NCI-H1048 (cell line): ENCODE measurements at places on chromosomes 5 and 9.

DNA sequence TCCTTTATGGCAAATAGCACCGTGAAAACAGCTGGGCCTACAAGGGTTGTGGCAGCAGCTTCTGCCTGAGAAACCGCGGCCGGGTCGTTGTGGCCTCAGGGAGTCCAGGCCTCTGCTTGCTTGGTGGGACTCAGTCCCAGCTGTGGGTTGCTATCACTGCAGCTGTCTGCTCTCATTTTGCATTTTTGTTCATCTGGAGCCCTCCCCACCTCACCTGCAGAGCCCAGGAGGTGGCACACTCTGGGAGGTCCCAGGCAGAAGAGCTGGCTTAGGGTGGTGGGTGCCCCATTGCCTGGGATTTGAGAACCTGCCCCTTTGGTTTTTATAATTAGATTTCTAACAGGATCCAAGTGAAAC lies 138.4 kb downstream of the GADD45G start:
- no peak for DNase-seq

- DNase-seq: no peak
Observed at GRCh38 chr5:35826554-35826953, 30.1 kb upstream of the IL7R start.

- DNase-seq: peak; percentile 28
Observed at GRCh38 chr9:95316794-95317118, 753 bp downstream of the FANCC start.

DNA sequence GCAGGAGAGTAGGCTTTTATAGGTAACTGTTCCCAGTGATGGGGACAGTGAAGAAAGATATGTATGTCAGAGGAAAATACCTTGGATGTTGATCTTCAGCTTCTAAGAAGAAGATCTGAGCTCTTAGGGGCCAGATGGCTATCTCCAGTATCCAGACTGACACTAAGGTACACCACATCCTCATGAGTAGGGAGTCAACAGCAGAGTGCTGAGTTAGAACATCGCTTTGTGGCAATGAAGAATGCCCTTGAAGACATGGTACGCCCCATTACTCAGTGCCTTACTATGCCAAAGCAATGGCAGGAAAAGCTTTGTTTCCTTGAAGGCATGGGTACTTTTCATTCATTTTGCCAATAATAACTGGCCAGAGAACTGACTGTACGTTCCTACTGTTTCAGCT lies 263.7 kb downstream of the CEMIP2 start:
- DNase-seq: no peak

DNA sequence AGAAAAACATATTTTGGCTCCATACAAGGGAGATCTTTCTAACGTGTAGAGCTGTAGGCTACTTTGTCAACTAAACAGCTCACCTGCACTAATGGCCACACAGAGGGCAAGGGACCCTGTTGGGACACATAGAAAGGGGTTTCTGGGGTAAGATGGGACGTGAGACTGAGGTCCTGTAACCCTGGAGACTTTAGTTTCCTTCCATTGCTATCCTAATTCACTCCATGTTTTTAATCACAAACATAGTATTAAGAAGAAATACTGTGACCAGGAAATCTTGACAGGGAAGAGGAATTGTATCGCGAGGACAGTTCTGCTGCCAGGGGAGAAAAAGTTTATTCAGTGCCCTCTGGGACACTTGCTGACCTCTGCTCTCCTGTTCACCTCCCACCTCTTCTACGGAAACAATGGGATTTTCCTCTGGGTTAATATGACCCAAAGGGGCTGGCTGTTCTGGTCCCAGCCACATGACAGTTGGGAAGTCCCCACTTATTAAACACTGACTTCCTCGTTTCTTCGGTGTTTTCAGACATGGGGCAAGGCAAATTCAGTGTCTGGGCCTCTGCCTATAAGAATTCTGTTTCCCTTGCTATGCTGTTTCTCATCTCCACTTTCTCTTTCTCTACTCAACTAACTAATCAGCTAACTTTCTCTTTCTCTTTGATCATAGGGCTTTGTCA lies 106.9 kb upstream of the SEMA6A start:
- DNase-seq: no peak

DNA sequence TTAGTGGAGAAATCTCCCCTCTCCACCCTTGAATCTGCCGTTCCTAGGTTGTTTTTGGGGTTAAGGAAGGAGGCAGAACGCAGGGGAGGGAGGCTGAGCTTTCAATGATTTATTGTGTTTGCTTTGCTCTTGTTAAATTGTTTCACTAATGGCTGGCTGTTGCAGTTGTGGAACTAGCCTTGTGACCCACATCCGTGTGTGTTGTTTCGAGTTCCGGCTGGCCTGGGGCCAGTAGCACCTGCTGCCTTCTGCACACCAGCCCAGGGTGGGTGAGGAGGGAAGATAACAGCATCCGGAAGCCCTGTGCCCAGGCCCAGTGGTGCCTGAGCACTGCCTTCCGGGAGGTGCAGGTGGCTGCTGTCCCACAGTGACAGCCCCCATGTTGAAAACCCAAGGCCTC lies 3.6 kb downstream of the ERGIC1 start:
- DNase-seq: no peak

DNA sequence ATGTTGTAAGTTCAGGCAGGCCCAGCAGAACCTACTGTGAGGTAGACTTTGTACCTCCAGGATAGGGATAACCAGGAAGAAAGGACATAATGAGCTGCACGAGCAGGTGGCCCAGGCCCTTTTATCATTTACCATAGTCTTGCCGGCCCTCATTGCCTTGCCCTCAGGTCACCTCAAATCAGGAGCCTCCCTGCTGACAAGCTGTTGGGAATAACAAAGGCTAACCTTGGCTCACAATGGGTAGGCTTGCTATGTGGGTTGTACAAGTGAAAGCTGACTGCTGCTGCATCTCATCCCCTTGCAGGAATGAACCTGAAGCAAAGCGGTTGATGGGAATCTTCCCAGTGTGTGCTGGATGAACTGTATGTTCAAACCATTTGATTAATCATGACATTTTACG lies 159.5 kb upstream of the ACTBL2 start:
- DNase-seq: no peak

DNA sequence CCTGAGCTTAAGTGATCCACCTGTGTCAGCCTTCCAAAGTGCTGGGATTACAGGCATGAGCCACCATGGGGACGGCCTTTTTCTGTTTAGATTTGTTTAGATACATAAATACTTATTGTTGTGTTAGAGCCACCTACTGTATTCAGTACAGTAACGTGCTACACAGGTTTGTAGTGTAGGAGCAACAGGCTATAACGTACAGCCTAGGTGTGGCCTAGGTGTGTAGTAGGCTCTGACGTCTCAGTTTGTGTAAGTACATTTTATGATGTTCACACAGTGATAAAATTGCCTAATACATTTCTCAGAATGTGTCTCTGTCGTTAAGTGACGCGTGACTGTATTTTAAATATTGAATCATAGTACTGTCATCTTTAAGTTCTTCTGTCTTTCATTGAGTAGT lies 84.1 kb downstream of the MELK start:
- DNase-seq: no peak

DNA sequence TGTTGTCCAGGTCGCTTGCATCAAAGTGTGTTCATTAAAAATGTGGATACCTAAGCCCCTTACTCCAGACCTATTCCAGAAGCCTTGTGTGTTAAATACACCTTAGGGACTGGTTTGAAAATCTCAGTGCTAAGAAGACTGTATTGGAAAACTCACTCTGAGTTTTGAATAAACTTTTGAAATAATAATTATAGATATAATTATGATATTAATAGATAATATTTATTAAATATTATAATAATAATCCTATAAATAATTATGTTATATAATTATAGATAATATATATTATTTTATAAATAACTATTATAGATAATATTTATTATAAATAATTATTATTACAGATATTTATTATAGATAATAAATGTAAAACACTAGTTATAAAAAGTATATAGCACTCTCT lies 165.3 kb downstream of the ARRDC3 start:
- DNase-seq: no peak

GRCh38 chr5:181053488-181054121 lies 13.5 kb downstream of the BTNL9 start:
- DNase-seq: no peak

GRCh38 chr5:72351376-72351775 lies 31.2 kb downstream of the PTCD2 start:
- DNase-seq: no peak

DNA sequence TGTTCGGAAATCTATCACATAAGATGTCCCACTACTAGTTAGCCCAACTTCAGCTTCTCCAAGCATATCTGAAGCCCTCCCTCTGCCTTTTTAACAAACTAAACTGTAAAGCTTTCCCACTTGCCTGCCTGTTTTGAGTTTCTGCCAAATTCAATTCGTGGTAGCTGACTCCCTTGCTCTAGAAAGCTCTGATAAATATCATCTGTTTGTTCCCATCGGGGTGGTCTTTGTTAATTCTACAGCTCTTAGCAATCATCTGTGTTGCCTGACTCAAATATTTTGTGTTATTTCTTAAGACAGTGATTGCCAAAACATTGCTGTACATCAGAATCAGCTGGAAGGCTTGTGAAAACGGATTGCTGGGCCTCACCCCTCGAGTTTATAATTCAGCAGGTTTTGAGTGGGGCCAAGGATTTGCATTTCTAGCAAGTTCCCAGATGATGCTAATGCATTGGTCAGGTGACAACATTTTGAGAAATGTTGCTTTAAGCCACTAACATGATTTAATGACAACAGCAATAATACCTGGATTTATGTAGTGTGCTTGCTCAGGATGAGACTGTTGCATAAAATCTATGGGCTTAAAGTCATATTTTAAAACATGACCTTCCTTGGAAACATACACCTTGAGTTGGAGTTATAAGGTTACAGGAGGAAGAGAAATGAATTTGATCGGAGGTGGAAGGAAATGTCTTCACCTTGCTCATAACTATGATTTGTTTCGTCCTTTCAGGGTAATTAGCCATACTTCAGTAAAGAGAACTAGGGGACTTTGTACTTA lies 631.9 kb downstream of the PSAT1 start:
- DNase-seq: no peak

- no peak for DNase-seq
Observed at GRCh38 chr5:139960723-139961383, 82.2 kb downstream of the NRG2 start.

DNA sequence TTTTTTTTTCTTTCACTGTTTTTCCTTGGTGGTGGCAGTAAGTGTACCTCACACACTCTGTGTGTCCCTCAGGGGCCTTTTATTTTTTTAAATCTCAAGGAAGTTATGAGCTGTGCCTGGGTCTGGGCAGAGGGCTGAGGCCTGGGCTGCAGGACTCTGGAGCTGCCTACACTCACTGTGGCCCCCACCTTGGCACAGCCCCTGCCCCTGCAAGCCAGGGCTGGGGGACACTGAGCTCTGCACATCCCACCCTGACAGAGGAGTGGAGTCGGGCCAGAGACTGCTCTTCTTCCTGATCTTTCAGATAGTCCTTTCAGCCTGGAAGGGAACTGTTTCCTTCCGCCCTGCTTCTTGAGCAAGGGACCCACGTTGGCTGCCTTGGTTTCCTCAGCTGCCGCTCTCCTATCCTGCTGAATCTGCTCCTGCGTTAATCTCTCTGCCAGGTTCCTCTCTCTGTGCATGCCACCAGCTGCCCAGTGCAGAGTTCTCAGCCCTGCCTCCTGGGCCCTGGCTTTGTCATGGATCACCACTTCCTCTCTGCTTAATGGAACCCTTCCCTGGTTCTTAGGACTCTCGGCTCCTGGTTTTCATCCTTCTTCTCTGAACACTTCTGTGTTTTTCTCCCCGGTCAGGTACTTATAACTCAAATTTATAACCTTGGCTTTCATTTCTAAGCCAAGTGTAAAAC lies 502.3 kb downstream of the DIRAS2 start:
- no peak for DNase-seq

DNA sequence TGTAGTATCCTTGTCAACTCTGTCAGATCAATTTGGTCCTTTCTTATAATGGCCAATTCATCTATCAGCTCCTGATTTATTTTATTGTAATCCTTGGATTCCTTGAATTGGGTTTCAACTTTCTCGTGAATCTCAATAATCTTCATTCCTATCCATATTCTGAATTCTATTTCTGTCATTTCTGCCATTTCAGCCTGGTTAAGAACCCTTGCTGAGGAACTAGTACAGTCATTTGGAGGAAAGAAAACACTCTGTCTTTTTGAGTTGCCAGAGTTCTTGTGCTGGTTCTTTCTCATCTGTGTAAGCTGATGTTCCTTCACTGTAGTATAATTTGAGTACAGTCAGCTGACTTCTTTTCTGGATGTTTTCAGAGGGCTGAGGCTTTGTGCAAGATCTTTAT lies 84.5 kb downstream of the CETN3 start:
- DNase-seq: no peak

DNA sequence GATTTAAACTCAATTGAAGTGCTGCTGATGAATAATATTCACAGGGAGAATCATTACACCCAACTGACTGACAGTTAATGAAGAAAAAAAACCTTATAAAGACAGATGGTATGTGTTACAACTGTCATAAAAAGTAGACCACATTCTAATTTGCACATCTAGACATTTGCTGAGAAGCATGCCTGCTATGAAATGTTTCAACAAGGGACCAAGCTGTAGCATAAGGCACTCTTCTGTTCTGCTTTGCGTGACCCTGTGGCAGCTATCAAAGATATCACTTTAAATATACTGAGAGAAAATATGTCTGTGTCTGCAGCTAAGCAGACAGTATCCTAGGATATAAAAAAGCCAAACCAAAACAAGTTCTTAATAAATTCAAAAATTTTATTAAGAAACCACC lies 153.7 kb downstream of the TMEM232 start:
- no peak for DNase-seq

DNA sequence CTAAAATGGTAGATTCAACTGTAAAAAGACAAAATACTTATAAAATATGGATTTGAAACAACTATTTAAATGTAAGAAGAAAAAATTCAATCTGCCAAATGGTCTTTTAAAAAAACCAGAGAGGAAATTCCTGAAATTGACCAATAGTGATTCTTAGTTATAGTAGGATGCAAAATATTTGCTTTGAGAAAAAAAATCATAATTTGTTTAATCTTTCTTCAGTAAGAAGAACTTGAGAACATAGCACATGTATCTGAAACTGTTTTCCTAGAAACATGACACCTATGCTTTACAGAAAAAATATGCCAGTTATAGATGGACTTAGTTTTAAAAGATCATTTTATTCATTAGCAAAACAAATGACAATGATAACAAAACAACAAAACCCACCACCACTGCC lies 186.9 kb upstream of the CD180 start:
- DNase-seq: no peak

DNA sequence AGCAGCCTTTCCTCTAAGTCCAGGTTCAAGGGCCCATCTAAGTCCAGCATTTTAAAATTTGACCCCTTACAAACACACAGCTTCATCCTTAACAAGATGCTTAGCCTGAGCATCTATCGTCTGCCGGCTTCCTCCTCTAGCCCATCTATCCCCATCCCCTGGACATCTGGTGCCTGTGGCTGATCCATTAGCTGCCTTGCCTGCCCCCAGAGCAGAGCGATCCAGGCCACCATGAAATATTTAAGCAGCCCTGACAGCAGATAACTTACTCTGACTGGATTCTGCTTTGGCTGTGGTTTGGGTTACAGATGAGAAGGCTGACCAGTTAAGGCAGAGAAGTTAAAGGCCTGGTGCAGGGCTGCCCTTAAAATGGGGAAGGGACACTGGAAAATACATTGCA lies 30.9 kb upstream of the CPEB4 start:
- DNase-seq: no peak

- DNase-seq: no peak
Observed at GRCh38 chr9:2180154-2180553, 165.0 kb downstream of the SMARCA2 start.

- no peak for DNase-seq
Observed at GRCh38 chr9:106941916-106942315, 79.0 kb downstream of the ZNF462 start.
